ENCODE measurements at places on chromosomes 7 and 10.

GRCh38 chr10:97542169-97543024 lies 30.2 kb upstream of the ANKRD2 start:
- DNase-seq, result no peak

DNA sequence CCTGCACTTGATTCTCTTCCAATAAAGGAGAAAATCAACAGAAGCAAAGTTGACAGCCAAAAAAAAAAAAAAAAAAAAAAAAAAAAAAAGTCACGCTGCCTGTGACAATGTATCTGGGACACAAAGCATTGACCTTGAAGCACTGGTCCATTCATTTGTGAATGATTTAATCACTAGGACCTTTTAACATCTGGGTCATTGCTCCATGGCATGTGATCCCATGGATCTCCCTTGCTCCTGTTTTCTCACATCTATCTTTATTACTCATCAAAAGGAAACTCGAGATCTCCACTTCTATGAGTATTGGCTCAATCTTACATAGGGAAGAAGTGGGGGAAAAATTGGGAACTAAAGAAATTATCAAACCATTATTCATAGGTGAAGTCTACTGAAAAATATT lies 89.6 kb upstream of the SMIM30 start:
- DNase-seq, result no peak

- no peak for DNase-seq
These were observed 80.3 kb upstream of the ARID5B start for GRCh38 chr10:61821153-61821552.

- DNase-seq, result no peak
These were observed 1005.0 kb downstream of the LRMDA start for GRCh38 chr10:76436401-76436811.

- DNase-seq, result no peak
These were observed 7.0 kb upstream of the RPEL1 start for GRCh38 chr10:103238506-103239252.

GRCh38 chr10:124943301-124944092 lies 1.6 kb downstream of the ZRANB1 start:
- DNase-seq, result no peak

GRCh38 chr10:61758433-61758832 lies 95.7 kb downstream of the CABCOCO1 start:
- DNase-seq, result no peak

DNA sequence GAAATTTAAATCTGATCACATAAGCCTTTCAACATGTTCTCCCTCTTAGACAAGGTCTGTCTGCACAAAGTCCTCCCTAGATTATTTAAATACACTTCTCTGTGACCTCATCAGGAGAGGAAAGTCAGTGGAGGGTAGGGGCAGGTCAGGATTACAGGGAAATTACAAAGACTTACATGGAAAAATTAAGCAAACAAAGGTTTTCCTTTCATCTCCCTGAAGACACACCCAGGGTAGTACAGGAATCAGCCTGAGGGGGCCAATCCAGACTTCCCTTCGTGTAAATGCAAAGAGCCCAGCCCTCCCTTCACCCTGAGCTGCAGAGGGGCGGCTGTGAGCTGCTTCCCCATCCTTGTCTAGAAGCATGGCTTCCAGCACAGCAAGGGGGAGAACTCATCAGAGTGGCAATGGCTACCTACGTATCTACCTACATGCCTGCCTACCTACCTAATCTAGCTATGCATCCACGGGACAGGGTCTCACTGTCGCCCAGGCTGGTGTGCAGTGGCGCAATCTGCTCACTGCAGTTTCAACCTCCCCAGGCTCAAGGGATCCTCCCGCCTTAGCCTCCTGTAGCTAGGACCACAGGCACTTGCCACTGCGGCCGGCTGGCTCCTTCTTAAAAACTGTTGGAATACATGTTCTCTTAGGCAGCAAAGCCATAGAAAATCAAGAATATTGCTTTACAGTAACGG lies 33.2 kb downstream of the PITRM1 start:
- DNase-seq, result no peak

DNA sequence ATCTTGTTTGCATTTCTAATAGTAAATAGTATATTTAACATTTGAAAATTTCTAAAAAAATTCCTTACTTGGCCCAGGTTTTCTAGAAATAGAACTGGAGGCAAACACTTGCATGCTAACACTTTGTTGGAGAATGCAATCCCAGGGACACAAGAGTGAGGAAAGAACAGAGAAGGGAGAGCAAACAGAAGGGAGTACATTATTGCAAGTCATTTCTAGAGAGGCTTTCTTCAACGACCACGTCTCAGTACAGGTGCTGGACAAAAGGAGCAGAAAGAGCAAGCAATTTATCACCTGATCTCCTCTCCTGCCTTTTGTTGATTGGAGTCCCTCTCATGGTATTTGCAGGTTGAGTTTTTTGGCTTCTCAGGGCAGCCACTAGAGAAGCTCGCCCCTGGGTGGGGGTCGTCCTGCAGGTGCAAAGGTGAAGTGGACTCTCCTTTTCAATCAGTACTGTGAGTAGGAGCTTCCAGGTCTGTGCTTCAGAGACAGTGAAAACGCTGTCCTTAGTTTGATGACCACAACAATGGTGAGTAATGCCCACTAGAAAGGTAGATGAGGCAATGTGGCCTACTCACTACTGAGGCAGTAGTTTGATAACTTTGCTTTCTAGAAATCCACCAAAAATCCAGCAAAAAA lies 5.2 kb downstream of the CPED1 start:
- DNase-seq, result no peak

DNA sequence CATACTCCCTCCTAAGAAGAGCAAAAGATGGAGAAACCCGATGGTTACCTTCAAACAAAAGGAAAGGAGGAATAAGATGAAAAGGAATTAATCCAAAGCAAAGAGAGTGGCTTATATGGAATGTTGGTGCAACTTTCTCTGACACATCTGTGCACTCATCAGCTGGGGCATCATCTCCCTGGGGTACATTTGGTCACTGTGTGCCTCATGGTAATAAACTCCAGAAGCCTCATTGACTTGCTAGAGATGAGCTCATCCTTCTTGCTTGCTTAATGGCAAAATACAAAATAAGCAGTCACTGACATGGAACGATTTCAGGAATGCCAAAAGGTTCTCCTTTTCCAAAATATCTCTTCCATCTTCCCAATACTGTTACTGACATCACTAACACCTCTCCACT lies 22.5 kb downstream of the CAV1 start:
- DNase-seq, result no peak

All from germinal center (tissue), 1 donor.